Epithelial cell of proximal tubule (primary cell): ENCODE measurements at places on chromosomes 11 and 22.

DNA sequence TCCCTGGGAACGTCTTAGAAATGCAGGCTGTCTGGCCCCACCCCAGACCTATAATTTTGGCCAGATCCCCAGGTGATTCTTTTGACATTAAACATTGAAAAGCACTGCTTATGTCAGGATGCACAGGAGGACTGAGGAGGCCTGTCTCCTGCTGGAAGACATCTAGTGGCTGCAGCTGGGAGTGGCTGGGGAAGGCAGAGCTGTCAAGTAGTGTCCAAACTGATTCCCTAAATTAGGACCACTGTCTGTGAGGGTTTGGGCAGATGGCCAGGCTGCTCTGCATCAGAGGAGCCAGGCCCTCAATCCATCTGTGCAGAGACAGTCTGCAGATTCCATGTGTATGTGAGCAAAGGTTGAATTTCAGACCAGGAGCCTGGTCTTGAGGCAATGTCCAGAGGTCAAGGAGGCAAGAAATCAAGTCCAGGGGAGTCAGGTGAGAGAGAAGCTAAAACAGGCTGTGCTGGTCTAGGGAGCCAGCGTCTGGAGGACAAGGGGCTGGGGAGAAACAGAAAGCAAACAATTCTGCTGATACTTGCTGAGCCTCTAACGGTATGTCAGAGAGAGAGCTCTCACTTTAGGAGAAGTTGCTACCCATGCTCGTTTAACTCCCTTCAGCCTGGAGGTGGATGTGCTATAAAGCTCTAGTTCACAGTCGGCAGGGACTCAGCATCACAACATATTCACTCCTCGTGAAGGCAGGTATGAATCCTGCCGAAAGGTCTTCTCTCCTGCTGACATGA is 15.3 kb upstream of the SYTL2 start:
- DNase-seq: no peak

DNA sequence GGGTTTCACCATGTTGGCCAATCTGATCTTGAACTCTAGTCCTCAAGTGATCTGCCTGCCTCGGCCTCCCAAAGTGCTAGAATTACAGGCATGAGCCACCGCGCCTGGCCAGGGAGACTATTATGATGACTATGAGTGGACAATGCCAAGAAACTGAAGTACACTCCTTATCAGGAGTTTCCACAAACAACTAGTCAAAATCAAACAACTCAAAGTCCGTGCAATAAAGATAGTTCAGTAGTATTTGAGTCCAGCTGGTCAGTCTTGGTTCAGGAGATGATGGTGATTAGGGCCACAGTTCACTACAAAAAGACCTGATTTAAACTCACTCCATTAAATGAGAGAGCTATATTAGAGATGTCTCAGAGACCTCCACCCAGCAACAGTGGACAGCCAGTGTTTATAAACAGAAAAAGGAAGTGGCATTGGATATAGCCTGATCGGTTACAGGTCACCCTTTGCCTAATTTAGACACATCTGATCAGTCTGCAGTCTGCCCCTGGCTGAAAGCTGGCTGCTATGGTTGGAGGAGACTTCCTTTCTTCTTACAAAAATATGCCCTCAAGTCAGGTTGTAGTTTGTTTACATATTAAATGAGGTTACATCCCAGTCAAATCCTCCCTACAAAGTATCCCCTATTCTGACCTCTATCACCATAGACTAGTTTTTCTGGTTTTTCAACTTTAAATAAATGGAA is 17.0 kb downstream of the CD3E start:
- no peak for DNase-seq

DNA sequence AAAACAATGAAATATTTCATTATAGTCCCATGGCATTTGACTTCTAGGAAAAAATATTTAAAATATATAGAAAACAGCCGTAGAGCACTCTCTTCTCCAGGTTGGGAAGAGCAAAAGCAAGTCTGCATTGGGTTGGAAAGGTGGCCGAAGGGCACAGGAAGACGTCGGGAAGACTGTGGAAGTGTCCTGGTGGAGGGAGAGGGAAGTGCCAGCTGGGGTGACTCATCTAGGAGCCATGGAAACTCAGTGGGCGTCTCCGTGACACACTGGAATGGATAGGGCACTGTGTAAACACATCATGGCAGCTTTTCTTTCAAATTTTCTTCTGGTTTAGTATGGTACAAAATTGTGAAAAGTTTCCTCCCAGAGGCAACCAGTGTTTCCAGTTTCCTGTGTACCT is 12.7 kb downstream of the GTPBP1 start:
- DNase-seq: no peak

DNA sequence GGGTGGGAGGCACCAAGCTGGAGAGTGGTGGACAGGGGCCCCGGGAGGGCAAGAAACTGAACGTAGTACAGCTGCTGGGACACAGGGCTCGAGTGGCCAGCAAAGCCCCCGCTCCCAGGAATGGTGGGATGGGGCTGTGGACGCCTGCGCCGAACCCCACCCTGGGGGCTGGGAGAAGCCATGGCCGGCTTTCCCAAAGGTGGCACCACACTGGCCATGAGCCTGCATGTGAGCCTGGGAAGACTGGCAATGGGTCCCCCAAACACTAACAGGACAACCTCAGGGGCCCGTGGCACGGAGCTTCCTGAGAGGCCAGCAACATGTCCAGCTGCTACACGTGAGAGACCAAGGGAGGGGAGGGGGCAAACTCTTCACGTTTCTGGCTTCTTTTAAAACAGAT is 4.0 kb downstream of the ALG12 start:
- DNase-seq: no peak

DNA sequence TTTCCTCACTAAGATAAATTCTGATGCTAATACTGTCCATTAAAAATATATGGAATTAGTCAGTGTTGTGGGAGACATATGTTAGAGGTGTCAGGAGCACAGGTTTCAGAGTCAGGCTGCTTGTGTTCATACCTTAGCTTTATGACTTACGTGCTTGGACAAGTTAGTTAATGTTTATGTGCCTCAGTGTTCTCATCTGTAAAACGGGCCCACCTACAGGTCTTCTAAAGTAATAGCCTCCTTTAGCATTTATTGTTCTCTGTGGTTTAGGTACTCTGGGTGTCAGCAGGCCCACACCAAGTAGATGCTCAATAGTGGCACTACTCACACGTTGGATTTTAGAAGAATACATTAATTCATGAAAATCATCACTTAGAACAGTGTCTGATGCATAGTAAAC is 308.7 kb upstream of the ZC3H12C start:
- DNase-seq: no peak

GRCh38 chr11:36774603-36775002 is 176.6 kb upstream of the RAG2 start:
- DNase-seq: peak; percentile 18

DNA sequence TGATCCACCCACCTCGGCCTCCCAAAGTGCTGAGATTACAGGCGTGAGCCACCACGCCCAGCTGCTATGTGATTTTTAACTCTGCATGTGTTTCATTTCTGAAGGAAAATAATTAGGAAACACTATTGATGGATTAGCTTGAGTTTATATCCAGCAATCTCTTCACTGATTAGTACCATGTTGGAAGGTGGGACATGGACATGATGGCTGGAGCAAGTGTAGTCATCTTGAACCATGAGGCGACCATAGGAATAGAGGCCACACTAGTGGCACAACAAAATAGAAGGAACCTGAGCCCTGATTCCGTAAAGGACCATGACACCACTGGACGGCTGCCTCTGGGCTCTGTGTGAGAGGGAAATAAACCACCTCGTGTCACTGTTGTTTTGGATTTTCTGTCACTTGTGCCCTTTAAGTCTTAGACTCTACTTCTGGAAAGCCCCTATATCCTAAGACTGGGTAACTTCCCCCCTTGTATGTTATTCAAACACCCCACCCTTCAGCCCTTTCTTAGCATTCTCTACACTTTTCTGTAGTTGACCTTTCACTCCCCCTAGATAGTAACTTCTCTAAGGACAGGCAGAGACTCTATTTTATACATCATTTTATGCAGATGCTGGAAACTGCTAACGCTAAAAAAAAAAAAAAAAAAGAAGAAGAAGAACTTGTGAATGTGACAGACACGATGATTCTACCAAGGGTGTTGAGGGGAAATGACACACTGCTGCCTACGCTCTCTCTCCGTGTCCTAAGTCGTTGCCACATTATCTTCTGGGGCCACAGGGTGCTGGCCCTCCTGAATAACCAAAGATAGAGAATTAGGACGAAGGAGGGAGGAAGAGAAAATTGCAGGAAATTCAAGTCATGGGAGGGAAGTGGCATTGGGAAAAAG is 2.7 kb upstream of the VPS37C start:
- DNase-seq: no peak
